ENCODE measurements at places on chromosomes 3 and 15.
A peak's percentile ranks its signal among the peaks of the same experiment; 100 is the strongest.

DNA sequence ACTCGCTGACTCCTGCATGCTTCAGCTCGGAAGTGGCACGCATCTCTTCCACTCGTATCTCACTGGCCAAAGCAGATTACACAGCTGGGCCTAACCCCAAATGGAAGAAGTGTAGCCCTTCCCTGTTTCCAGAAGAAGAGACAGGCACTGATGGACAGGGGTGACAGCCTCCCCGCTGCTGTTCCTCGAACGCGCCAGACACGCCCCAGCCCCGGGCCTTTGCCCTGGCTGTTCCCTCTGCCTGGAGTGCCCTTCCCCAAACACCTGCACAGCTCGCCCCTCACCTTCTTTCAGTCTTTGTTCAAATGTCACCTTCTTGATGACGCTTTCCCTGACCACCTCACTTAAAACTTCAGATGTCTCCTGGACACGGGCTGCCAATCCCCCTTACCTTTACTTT, 26.0 kb upstream of the CYP11A1 start:
- DNase-seq, result no peak

DNA sequence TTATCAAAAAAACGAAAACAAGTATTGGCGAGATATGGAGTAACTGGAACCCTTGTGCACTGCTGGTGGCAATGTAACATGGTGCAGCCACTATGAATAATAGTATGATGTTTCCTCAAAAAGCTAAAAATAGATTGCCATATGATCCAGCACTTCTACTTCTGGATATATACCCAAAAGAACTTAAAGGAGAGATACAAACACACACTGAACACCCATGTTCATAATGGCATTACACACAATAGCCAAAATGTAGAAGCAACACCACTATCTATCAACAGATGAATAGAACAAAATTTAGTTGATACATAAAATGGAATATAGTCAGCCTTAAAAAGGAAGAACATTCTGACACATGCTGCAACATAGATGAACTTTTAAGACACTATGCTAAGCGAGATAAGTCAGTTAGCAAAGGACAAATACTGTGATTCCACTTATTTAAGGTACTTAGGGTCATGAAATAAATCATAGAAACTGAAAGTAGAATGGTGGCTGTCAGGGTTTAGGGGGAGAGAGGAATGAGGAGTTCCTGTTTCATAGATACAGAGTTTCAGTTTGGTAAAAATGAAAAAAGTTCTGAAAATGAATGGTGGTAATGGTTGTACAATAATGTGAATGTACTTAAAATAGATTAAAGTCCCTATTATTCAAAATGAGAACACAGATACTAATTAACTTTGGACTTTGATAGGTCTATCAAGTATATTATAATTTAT, 59.4 kb upstream of the IMPG2 start:
- DNase-seq, result no peak

- DNase-seq, result no peak
Measured at GRCh38 chr15:64877435-64877834, 34.3 kb upstream of the ANKDD1A start.

DNA sequence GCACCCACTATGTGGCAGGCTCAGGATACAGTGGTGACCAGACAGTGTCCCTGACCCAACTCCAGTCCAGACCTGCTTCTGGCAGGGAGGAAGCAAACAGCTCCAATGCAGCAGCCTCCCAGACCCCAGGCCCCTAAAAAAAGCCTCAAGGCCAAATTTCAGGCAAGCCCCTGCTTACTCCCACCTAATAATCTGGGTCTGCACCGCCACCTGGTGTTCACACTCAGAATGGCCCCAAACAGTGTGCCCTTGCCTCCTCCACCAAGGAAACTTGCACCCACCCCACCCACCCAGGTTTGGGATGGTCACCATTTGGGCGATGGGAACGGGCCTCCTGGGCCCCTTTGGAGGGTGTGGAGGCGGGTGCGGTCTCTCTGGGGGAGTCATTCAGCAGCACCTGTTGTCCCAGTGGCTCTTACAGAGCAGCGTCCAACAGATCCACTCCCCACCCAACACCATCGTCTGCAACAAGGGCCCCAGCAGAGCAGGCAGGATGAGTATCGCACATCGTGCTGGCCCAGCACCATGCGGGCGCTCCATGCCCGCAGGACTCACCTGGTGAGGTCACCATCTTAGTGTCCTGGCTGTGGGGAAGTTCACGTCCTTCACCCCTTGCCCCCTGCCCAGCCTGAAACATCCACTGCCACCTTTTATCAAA, 17.3 kb downstream of the C3orf18 start:
- peak; percentile 73 for DNase-seq

DNA sequence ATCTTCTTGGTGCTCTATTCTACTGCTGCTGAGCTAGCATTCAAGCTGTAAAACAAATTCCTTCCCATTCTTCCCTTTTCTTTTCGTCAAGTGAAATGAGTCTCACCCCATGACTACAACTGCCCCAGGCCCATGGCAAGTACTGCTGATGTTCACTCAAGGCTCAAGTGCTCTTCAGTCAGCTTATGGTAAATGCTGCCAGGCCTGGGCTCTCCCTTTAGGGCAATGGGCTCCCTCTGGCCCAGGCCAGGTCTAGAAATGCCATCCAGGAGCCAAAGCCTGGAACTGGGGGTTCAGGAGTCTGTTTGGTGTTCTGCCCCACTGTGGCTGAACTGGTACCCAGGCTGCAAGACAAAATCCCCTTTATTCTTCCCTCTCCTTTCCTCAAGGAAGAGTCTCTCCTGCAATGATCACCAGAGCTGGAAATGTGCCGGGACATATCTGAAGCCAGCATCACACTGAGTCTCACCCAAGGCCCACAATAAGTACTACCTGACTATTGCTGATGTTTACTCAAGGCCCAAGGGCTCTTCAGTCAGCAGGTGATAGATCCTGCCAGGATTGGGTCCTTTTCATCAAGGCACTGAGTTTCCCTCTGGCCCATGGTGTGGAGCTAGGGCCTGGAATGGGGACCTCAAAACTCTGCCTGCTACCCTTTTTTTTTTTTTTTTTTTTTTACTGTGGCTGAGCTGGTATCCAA, 205.0 kb upstream of the STAC start:
- no peak for DNase-seq

DNA sequence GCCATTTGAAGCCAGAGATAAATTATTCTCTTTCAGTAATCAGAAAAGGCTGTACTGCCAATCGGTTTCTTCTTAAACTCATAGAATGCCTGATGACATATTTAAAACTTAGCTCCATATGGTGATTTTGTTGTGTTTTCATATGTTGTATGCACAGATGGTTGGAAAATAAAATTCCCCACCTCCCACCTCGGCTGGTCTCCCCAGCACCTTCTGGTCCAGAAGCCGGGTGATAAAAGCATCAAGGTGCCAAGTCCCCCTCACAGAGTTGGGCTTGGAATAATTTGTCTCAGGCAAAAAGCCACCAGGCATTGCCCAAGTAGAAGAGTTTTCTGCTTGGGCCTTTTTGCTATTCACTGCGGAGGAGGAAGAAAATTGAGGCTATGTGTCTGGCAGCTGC, 18.4 kb downstream of the LARS2 start:
- no peak for DNase-seq

DNA sequence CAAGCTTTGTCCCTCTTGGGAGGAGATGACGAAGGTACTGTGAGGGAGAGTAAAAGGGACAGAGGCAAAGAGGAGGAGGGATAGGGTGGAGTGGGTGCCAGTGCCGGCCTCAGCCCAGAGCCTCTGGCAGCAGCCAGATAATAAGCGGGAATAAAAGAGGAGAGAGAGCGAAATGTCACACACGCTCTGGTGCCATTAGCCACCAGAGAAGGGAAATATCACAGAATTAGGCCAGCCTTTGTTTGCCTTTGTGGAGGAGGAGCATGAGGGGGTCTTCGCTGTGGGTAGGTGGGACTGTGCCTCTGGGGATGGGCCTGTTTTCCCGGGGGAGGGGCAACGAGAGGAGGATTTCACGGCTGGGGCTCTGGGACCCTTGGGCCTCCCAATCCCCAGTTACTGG, 67.8 kb downstream of the LINGO1 start:
- DNase-seq, result no peak

- DNase-seq, result peak; percentile 17
Measured at GRCh38 chr15:87732976-87733375, 523.6 kb downstream of the NTRK3 start.

DNA sequence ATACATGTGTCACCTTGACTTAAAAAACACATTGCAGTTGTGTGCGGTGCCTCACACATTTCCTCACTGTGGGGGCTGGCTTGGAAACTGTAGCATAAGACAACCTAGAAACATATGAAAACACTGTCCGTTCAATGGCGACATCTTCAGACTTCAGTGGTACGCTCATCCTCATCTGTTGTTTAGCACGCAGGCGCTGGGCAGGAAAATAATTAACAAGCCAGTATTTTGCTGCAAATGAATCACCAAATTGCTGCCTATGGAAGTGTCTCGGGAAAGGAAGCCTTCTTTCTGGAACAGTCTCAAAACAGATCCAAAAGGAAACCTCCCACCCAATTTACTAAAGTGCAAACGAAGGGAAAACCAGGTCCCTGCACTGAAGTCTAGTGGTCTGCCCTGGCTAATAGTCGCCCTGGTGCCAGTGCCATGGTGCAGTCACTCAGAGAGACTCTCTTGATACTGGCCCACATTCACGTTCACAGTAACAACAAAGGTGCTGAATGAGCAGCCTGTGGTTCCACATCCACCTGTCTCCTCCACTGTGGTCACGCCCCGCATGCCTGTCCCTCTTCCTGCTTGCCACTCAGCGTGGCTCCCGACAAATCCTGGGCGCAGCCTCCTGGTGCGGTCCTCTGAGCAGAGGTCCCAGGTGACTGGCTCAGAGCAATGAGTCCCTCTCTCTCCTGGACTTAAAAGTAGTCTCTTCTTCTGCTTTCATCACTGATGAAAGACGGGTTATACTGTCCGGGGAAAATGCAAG, 35.6 kb upstream of the MUC13 start:
- DNase-seq, result no peak
